ENCODE measurements at places on chromosomes 7 and 10.

DNA sequence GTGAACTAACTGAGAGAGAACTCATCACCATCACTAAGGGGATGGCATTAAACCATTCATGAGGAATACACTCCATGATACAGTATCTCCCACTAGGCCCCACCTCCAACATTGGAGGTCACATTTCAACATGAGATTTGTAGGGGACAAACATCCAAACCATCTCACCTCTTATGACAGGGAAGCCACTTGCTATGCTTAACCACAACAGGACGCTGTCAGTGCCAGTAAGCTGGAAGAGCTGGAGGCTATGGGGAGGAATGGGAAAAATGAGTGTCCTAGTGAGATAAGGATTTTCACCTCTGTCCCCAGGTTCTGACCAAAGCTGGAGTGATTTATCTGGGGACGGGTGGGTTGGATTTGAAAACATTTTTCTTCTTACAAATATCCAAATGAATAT, 17.6 kb downstream of the PLCE1 start:
- DNase-seq: no peak

DNA sequence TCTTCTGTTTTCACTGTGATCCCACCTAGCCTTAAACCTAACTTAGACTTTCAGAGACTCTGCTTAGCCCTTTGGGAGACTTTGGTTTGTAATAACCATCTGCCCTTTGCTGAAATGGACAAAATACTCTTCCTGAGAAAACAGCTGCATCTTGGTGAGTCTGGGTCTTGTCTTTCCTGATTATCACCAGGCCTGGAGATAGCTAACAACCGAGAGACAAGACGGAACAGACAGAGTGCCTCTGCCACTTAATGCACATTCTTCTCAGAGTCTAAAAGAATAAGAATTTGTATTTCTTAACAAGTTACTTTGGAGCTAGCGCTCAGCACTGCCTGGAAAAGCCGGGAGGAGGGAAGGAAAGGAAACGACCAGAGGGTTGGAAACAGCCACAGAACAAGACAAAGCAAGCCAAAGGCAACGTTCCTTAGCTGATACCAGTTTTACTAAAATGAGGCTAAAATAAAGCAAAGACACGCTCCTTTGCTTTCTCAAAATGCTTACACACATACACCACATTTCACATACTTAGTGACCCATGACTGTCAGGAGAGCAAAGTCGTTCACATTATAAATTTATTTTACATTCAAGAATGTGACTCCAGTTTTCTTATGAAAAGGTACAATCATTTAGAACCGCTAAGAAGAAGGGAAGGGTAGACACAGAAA, 70.3 kb upstream of the DGKI start:
- DNase-seq: no peak

GRCh38 chr10:102352066-102352715, 43.3 kb upstream of the NFKB2 start:
- DNase-seq: peak; percentile 67

DNA sequence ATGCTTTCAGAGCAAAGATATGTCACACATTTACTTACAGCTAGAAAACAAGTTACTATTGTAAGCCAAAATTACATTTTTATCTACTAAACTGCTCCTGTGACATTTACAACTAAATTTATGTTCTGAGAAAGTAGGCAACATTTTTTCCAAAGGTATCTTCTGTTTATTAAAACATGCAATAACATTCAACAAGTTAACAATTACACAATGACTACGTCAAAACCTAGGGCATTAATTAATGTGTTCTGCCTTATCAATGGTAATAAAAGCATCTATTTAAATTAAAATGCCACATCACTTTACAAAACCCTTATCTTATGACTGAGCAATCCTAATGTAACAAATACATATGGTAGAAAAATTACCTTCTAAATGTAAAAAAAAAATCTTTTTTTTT, 14.9 kb downstream of the ASZ1 start:
- no peak for DNase-seq

GRCh38 chr7:107961405-107961804, 41.6 kb downstream of the LAMB1 start:
- no peak for DNase-seq

DNA sequence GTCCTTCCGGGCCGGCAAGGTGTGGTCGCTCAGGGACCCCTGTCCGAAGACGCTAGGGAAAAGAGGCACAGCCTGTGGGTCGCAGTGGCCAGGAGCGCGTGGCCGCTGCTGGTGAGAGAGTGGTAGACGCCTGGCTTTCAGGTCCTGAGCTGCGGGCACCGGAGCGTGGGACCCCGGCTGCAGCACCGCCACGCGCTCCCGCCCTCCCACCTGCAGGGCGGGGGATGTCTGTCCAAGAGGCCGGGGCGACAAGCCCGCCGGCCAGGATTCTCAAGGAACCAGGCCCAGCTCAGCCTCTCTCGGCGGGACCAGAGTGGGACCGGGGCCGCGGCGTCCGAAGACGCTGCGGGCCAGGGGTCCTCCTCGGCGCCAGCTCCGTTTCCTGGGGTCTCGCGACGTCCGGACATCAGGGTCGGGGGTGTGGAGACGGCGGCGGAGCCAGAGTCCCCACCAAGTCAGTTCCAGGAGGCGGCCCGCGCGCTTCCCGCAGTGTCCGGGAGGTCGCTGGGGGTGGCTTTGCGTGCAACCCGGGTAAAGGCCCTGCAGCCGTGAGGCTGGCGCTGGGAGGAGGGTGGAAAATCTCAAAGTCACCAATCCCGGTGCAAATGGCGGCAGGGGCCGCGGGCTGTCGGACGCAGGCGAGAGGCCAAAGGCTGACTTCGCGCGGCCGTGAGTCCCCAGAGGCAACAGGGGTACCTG, 5.5 kb downstream of the ZNF503 start:
- DNase-seq: no peak

- no peak for DNase-seq
Observed at GRCh38 chr10:55160655-55161283, 359.7 kb upstream of the PCDH15 start.

DNA sequence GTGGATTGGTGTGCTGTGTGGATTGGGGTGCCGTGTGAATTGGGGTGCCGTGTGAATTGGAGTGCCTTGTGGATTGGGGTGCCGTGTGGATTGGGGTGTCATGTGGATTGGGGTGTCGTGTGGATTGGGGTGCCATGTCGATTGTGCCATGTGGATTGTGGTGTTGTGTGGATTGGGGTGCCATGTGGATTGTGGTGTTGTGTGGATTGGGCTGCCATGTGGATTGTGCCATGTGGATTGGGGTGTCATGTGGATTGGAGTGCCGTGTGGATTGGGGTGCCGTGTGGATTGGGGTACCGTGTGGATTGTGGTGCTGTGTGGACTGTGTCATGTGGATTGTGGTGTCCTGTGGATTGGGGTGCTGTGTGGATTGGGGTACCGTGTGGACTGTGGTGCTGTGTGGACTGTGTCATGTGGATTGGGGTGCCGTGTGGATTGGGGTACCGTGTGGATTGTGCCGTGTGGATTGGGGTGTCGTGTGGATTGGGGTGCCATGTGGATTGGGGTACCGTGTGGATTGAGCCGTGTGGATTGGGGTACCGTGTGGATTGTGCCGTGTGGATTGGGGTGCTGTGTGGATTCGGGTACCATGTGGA, 120.6 kb upstream of the NPS start:
- no peak for DNase-seq

DNA sequence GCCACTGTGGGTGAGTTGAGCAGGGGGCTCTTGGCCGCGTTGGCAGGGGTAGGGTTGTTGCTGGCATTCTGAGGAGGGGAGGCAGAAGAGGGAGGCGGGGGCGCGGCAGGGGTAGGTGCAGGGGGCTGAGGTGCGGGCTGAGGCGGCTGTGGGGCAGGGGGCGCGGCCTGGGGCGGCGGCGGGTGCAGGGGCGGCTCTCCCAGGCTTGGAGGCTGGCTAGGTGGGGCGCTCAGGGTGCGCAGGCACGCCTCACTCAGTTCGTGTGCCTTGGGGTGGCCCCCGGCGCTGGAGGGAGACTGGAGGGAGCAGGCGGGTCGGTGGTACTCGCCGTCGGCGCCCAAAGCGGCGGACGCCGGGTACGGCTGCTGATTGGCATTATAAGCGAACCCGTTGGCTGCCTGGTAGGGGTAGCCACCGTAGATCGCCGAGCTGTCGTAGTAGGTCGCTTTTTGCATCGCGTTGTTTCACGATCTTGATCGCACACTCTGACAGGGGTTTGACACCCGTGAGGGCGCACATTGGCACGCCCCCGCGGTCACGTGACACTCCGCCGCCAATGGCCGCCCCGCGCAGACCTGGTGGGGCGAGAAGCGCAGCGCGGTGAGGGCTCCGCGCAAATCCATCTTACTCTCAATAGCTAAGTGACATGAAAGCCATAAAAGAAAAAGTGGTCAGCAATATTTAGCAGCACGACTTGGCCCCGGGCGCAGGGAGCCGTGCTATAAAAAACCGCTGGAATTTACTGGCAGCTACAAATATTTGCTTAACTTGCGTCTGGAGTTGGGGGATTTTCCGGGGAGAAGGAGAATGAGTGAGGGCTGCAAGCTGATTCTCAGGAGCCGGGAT, 7.9 kb upstream of the HOXA2 start:
- no peak for DNase-seq

- DNase-seq: no peak
Observed at GRCh38 chr10:85831422-85831821, 535.2 kb downstream of the GRID1 start.

GRCh38 chr10:69220507-69220906, 375 bp downstream of the HKDC1 start:
- no peak for DNase-seq

DNA sequence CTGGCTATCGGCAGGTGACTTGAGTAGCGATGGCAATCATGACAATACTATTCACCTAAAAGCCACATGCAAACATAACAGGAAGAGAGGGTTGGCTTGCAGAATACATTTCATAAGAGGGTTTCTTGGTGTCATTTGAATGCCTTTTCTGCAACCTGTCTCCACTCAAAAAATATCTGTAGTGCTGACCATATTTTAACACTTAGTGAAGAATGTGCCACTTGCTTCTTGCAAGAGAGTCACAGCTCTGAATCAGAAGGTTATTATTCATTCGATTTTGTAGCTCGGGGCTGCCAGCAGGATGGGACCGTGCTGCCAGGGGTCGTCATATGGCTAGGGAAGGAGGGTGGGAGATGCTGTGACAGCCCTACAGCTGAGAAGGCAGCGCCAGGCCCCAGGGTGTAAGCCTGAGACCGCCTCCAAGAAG, 152.0 kb upstream of the PITRM1 start:
- no peak for DNase-seq

GRCh38 chr10:78212060-78212785, 178.6 kb downstream of the RPS24 start:
- DNase-seq: peak; percentile 54

DNA sequence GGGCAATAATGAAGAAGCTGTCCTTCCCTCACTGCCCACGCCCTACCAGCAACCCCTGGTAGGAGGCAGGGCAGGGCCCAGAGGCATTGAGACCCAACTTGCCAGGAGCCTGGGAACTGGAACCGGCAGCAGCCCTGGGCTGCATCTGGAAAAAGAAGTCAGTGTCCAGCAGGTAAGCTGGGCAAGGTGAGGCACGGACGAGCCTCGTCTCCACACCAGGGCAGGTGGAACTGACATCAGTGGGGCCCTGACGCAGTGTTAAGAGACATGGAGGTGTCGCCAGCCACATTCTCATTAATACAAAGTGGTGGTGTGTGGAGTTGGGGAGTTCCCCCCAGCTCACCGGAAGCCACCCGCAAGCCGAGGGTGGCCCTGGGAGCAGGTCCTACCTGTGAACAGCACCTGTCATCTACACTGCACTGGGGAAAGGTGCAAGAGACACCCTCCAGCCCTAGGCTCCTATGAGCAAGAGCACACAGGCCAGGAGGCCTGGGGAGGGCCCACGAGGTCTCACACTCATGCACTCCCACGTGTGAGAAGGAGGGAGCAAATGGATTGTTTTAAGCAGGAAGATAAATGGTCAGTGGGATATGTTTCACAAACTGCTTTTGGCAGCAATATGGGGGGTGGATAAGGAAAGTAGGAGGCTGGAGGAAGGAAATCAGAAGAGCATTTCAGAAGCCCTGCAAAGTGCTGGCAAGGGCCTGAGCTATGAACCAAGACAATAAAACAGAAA, 53.6 kb downstream of the COBL start:
- DNase-seq: no peak

DNA sequence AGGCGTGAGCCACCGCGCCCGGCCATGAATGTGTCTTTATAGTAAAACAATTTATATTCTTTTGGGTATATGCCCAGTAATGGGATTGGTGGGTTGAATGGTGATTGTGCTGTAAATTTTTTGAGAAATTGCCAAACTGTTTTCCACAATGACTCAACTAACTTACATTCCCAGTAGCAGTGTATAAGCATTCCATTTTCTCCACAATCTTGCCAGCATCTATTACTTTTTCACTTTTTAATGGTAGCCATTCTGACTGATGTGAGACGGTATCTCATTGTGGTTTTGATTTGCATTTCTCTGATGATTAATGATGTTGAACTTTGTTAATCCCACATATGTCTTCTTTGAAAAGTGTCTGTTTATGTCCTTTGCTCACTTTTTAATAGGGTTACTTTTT, 1187.9 kb downstream of the XPNPEP1 start:
- no peak for DNase-seq

GRCh38 chr7:2982831-2983230, 60.8 kb downstream of the CARD11 start:
- DNase-seq: no peak

DNA sequence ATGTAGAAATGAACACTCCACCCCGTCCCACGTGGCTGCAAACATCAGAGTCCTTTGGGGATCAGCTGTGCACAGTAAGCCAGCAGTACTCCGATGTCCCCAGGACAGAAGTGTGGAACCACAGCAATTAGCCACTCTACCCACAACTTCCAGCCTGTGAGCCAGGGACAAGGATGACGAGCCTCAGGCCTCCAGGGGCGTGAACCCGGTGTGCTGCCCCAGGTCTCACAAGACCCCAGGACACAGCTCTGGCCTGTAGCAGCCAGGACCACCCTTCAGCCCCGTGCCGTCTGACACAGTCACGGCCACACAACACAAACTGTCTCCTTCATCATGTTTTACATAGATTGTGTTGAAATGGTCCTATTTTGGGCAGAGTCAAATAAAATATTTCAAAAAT, 113.0 kb upstream of the DIP2C start:
- no peak for DNase-seq

- no peak for DNase-seq
Observed at GRCh38 chr10:79559726-79560125, 481 bp downstream of the SFTPA2 start.

DNA sequence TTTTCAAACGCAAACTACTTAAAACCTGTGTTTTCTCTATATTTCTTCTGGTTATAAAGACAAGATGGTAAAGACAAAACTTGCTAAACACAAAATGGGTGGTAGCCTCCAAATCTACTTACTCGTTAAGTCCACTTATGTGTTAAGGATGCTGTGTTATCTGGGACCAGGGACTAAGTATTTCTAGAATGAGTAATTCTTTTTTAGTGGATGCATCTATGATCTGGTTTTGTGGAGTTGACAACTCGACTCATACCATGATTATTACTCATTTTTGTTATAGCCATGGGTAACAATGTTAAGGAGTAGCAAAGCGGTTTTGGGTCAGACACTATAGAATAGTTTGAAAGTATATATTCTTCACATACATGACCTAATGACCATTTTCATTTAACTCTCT, 239.5 kb upstream of the FOXP2 start:
- no peak for DNase-seq

- peak; percentile 2 for DNase-seq
Observed at GRCh38 chr10:121900443-121901174, 27.2 kb downstream of the ATE1 start.

GRCh38 chr7:92246360-92247101, 757 bp downstream of the ANKIB1 start:
- DNase-seq: no peak

GRCh38 chr7:54864663-54865062, 105.7 kb upstream of the SEC61G start:
- peak; percentile 96 for DNase-seq

- no peak for DNase-seq
Observed at GRCh38 chr7:141339603-141340002, 211.6 kb upstream of the AGK start.

Data from NCI-H774 (cell line).